ENCODE measurements at places on chromosomes 5 and 9. TPM values are rescaled to one million over a fixed set of nuclear protein-coding genes. Genes with fewer than 3 reads are reported as not detected.

Gene BASP1
- 158 TPM for total RNA-seq

Gene FBN2
- 95.8 TPM for total RNA-seq

Gene HMCN2
- total RNA-seq = not detected

Gene CCDC152
- 2.1 TPM for total RNA-seq

Gene CD180
- total RNA-seq = not detected

Gene CCL21
- not detected for total RNA-seq

Gene GPR150
- 1.0 TPM for total RNA-seq

Gene WDR38
- total RNA-seq = not detected

Gene ANKRD31
- under 0.01 TPM for total RNA-seq

Gene P4HA2
- total RNA-seq = 242 TPM

Gene RNF180
- total RNA-seq = 2.6 TPM

Gene TXNDC8
- not detected for total RNA-seq

Gene SLC9A3
- total RNA-seq = 1.6 TPM

Gene FREM1
- 0.26 TPM for total RNA-seq

Gene PCDHGA3
- total RNA-seq = 0.65 TPM

Gene HEXB
- total RNA-seq = 113 TPM

Gene LECT2
- not detected for total RNA-seq

Gene TRIP13
- 6.1 TPM for total RNA-seq

Gene TMEM171
- 0.24 TPM for total RNA-seq

Gene TAF11L5
- total RNA-seq = not detected

Gene ITGA1
- 53.8 TPM for total RNA-seq

Gene ZNF608
- 9.3 TPM for total RNA-seq

Gene HAPLN1
- 9.4 TPM for total RNA-seq

Gene TNFSF8
- total RNA-seq = not detected

Gene DMGDH
- total RNA-seq = 1.2 TPM

Gene ZNF79
- 5.9 TPM for total RNA-seq

Gene ORM1
- 0.24 TPM for total RNA-seq

Gene CD74
- total RNA-seq = 5.4 TPM

Gene BHMT2
- total RNA-seq = 1.2 TPM

Gene GLDC
- 2.2 TPM for total RNA-seq

Gene ATG12
- total RNA-seq = 39.6 TPM

Gene PCDHGA10
- total RNA-seq = 11.8 TPM

Gene DBN1
- 211 TPM for total RNA-seq

Gene GZMA
- total RNA-seq = not detected

Gene SCAI
- 10.4 TPM for total RNA-seq

Gene CCIN
- not detected for total RNA-seq

Gene AQP3
- 1.3 TPM for total RNA-seq

Gene RGS7BP
- under 0.01 TPM for total RNA-seq

Gene SLC24A2
- total RNA-seq = not detected

Gene SH3PXD2B
- 30.8 TPM for total RNA-seq

Gene LCN15
- not detected for total RNA-seq

Gene SH3TC2
- 0.52 TPM for total RNA-seq

Gene SELENOP
- 335 TPM for total RNA-seq

Gene SHISAL2B
- total RNA-seq = not detected

Gene FAM169A
- total RNA-seq = under 0.01 TPM

Gene CCL27
- not detected for total RNA-seq

Gene AMBP
- total RNA-seq = not detected

Gene CAVIN4
- 1.9 TPM for total RNA-seq

Gene CA9
- total RNA-seq = 6.7 TPM

Gene CEL
- 0.52 TPM for total RNA-seq

Gene GPBP1
- total RNA-seq = 56.5 TPM

Gene DAPK1
- 1.6 TPM for total RNA-seq

Gene FOXI1
- total RNA-seq = not detected
